ENCODE measurements at places on chromosomes 7 and 10.

- DNase-seq, result no peak
Observed at GRCh38 chr7:129431911-129432643, 2.2 kb upstream of the STRIP2 start.

DNA sequence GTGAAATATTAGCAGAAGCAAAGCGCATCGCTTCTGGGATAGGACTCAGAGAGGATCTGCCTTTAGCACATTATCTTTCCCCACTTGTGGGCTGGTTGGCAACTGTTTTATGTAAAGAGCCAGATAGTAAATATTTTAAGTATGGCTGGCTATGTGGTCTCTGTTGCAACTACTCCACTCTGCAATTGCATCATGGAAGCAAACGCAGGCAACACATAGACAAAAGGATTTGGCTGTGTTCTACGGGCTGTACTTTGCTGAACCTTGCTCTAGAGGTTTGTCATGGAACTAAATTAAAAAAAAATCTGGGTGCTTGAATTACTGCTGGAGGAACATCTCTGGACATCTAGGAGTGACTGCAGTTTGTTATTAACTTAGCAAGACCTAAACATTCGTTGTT, 307.8 kb upstream of the TPK1 start:
- DNase-seq, result no peak

DNA sequence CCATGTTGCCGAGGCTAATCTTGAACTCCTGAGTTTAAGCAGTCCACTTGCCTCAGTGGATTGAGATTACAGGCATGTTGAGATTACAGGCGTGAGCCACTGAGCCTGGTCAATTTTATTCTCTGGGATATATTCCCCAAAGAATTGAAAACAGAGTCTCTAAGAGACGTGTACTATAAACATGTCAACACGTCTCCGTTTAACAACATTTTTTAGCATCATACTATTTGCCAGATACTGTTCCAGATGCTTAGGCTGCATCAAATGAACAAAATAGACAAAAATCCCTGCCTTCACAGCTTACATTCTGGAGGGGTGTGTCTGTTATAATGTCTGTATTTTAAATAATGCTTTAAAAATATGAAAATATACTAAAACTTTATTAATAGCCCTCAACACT, 54.1 kb upstream of the PRKG1 start:
- DNase-seq, result no peak

- DNase-seq, result no peak
Observed at GRCh38 chr10:128468462-128468861, 342.2 kb upstream of the MKI67 start.

DNA sequence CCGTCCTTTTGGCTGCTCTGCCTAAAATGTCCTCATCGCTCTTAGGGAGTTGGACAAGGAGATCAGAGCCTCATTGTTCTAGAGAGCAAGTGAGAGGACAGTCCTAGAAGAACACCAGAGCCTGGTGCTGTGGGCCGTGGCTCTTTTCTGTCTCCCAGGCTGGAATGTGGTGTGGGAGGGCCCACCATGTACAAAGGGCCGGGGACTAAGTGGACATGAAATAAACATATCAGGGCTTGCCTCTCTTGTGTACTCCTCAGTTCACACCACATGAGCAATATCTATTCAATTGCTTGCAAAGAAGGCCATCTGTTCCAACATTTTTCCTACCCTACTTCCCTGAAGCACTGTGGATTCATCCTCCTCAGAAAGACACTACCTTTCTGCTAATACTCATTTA, 510.4 kb downstream of the SUGCT start:
- no peak for DNase-seq

DNA sequence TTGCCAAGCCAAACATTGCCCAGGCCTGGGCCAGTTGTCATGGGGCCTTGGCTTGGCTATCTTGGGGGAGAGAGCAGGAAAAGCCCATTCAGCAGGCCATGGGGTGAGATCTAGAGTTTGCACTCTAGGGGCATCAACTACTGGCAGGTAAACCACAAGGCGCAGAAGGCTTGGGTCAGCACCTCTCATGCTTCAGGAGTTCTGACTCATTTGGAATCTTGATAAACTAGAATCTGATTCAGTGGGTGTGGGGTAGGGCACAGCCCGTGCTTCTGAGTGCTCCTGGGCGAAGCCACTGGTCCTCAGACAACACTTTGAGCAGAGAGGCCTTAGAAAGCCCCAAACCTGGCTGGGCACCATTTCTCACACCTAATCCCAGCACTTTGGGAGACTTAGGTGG, 81.1 kb downstream of the RGS10 start:
- no peak for DNase-seq

GRCh38 chr7:151704960-151705635, 171.8 kb downstream of the PRKAG2 start:
- no peak for DNase-seq

DNA sequence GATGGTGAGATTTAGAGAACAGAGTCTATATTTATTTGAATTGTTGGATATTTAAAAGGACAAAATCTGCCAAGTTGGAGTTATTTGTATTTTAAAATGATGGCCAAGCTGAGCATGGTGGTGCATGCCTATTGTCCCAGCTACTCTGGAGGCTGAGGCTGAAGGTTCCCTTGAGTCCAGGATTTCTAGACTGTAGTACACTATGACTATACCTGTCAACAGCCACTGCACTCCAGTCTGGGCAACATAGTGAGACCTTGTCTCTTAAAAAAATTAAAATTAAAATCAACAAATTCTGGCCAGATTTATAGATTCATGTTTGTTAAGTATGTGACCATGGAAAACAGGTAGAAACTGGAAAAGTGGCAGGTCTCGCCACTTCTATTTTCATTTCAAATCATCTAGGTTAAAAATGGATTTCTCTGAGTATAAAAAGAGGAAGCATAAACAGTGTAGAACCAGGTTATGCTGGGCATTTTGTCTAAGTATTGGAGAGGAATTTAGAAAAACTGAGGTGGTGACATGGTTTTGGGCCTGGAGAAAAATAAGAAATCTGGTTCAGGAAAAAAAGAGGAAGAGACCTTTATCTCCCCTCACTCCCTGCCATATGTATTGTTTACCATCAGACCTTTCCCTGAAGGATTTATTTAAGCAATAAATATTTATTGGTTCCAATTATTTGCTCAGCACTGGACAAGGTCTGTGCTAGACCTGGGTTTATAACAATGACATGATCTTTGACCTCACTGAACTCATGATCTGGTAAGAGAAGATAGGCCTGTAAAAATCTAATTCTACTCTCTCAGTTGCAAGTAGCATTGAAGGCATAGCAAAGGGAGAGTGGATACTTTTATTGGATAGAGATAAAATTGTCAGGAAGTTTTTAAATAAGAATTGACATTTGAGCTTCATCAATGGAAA, 134.2 kb downstream of the TSPAN12 start:
- DNase-seq, result no peak

DNA sequence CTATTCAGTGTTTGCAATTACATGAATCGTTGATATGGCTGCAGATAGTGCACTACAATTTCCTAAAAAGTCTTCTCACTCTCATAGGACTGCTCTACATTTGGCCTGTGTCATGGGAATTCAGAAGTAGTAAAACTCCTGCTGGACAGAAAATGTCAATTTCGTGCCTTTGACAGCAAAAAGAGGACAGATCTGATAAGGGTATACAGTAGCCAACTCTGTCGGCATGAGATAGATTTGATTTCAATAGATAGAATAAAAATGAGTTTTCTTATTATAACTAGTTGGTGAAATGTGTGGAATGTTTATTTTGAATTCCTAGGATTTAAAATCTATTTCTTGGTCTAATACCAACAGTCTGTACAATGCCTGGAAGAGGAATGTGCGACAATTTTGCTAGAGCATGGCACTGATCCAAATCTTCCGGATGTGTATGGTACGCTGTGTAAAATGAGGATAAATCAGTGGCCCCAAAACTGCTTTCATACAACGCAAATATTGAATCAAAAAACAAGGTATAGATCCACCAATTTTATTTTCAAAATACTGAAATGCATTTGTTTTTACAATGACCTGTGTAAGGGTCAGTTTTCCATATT, 133.5 kb upstream of the CDK13 start:
- DNase-seq, result no peak

DNA sequence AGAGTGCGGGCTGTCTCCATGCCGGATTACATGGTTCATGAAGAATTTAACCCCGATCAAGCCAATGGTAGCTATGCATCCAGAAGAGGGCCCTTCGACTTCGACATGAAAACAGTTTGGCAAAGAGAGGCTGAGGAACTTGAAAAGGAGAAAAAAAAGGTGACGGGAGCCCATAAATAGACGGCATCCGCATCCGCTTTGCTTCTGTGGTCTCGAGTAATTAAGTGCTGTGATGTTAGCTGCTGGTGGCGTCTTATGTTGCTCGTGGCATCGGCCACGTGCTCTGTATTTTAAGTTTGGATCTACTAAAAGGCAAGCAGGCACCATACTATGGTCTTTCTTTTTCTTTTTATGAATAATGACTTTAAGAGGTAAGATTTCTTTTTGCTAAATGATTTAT, 11.1 kb downstream of the C7orf57 start:
- DNase-seq, result no peak

- no peak for DNase-seq
Observed at GRCh38 chr7:47258798-47259197, 323.1 kb downstream of the TNS3 start.

Measured in esophagus squamous epithelium (tissue), 5 donors.